T-helper 1 cell treated with Interleukin-12 subunit alpha and Interleukin-12 subunit beta and Interleukin-4 antibody, amounts not matched to agents 30 ng/mL and 1 ng/mL, for 36 hours (primary cell): ENCODE measurements at places on chromosomes 12 and 14. TPM values are rescaled to one million over a fixed set of nuclear protein-coding genes. Genes with fewer than 3 reads are reported as not detected.

TCL1B gene
- not detected in 2 replicates for total RNA-seq

KRT72 gene
- total RNA-seq, result 1.6 and 1.7 TPM in 2 replicates

TAS2R20 gene
- total RNA-seq, result 1.8 and 2.6 TPM in 2 replicates

ZCRB1 gene
- 41.2 and 46.3 TPM in 2 replicates for total RNA-seq

LTA4H gene
- 47.3 and 50.1 TPM in 2 replicates for total RNA-seq

TMEM229B gene
- total RNA-seq, result 23.3 and 25.6 TPM in 2 replicates

SLC38A4 gene
- total RNA-seq, result not detected in 2 replicates

GABARAPL1 gene
- total RNA-seq, result 4.2 and 5.4 TPM in 2 replicates
